ENCODE measurements at places on chromosomes 12 and 14.

DNA sequence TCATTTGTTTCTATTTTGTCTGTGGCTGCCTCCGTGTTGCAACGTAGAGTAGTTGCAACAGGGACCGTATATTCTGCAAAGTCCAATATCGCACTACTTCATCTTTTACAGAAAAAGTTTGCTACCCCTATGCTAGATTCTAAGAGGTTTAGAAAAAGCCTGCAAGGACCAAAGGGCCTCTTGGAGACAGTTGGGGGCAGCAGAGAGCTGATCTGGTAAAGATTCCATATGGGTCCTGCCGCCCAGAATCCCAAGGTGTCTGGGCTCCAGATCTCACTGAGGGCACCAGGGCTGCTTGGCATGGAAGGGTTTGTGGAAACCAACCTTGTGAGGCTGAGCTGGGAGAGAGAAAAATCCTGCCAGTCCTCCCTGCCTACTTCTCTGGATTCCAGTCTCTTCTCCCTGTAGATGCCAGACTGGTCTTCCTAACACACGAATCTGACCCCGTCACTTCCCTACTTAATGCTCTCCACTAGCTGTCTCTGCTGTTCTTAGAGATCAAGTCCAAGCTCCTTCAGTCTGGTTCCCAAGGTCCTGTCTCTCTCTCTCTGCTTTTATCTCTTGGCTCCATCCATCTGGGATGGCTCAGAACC lies 74.6 kb downstream of the GLRX5 start:
- DNase-seq = peak; percentile 96

DNA sequence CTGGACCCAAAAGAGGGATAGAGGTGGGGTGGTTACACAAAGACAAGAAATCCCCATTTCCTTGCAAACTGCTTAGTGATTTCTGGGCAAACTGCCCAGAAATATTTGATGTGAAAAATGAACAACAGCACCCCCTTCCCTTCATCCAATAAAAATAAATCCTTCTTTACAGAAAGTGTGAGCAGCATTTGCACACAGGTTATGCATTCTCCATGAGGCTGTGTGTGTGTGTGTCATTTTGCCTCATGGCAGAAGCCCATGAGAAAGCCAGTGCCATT lies 17.2 kb upstream of the NRXN3 start:
- DNase-seq = peak; percentile 61

GRCh38 chr12:68784015-68784414 lies 24.0 kb upstream of the MDM2 start:
- DNase-seq = no peak

- no peak for DNase-seq
These were observed 30.6 kb downstream of the NRDE2 start for GRCh38 chr14:90301122-90301521.

DNA sequence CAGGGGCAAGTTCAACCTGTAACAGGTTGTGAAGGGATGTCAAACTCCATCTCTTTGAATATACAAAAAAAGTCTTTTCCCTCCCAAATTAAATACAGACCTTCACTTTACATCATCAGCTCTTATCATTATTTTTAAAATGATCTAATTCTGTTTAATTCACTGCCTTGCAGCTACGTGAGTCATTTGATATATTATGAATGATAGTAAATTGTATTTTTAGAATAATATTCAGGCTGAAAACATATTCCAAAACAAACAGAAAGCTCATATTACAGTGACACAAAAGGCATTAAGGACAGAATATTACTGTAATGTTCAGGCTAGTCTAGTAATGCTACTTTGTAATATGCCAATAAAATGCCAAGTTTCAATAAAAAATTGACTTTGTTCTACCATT lies 53.3 kb downstream of the BCAT1 start:
- no peak for DNase-seq

- DNase-seq = no peak
These were observed 262.5 kb upstream of the CAND1 start for GRCh38 chr12:67006610-67007009.

DNA sequence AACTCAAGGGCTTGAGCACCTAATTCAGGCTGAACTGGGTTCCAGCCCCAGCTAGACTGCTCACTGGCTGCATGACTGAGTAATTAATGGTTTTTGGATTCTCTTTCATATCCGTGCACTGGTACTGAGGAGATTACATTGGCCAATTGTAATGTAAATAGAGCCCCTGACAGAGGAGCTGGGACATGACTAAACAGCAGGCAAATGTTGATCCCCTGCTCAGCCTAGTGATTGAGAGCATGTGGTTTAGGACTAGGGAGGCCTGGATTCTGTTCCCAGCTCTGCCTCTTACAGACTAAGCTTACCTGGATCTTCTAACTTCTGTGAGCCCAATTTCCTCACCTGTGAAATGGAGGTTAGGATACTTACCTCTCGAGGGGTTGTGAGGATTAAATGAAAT lies 204.3 kb downstream of the ESR2 start:
- no peak for DNase-seq

DNA sequence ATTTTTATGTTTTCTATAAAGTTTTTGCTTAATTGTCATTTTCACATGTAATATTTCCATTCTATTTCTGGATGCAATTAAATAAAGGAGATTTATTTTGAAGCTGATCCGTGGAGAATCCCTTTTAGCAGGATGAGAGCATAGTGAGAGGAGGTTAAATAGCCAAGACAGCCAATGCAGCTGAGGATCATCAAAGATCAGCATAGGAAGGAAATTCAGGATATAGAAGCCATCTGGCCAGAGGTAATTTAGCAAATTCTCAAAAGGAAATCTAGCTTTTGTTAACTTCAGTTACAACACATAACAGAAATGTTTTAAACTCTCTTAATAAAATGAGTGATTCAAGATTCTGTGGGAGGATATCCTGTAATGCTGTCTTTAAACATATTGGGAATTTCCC lies 122.8 kb upstream of the PDE3A start:
- no peak for DNase-seq

GRCh38 chr14:56666294-56666693 lies 86.7 kb downstream of the TMEM260 start:
- DNase-seq = no peak

DNA sequence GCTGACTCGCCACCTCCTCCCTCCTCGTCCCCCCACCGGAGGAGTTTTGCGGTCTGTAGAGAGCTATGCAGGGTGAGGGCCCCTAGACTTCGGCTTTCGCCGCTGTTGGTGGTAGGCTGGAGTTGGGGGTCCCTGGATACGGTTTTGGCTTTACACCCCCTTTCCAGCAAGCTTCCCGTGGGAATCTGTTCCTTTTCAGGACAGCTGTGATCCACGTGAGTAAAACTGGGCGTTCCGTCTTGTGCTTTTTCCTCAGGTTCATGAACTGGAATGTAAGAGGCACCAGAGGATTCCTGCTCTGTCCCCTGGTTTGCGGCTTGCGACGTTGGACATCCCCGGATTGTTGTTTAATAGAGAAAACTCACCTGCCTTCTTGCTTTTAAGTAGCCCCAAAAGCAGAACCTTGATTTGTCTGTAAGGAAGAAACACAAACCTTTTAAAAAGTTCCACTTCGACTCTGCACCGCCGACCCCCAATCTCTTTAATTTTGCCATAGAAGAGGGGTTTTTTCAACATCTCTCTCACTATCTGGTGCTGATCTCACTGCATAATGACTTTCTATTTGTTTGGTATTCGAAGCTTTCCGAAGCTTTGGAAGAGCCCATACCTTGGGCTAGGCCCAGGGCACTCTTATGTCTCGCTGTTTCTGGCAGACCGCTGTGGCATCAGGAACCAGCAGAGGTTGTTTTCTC lies 490 bp downstream of the PRORP start:
- DNase-seq = no peak

GRCh38 chr12:89040146-89040964 lies 311.9 kb downstream of the DUSP6 start:
- DNase-seq = no peak

- no peak for DNase-seq
These were observed 23.7 kb downstream of the PRPF40B start for GRCh38 chr12:49646871-49647654.

DNA sequence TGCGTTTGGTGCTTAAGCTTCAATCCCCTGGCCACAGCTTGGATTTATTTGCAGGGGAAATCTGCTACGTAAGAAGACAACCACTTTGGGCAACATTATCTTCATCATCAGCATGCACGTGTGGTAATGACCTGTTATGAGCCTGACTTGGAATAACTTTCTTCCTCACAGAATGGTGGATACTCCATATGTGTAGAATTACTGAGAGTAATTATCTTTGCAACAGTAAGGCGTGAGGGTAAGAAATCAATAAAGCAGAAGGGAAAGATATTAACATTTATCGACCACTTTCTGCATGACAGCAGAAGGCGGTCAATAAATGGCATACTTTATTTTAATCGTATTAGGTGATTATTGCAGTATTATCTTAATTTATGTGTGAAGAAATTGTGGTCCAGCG lies 152.7 kb downstream of the RGS6 start:
- no peak for DNase-seq

DNA sequence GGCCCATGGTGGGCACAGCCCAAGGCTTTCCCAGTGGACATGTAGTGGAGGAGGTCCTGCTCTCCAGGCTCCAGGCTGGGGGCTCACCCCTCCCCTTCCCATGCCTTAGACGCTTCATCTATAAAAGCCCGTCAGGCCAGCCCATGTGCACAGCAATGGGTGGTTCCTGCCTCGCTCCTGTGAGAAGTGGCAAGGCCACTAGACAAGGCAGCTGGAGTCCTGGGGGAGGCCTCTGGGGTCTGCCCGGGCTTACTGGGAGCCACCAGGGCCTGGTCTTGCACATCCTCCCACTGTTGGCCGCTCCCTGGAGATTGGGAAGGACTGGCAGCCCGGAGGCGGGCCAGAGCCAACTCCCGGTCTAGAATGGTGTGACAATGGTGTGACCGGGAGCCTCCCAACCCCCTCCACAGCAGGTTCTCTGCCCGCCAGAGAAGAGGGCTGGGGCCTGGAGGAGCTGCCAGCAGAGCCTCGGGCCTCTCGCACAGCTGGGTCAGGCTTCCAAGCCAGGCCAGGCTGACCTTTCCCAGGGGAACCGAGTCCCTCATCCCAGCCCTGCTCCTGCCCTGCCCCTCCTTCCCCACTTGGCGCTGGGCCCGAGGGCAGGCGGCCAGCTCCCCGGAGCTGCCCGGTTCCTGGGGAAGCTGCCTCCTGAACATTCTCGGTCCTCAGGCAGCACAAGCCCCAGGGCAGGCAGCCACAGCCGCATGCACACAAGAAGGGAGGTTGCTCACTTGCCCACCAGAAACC lies 97.9 kb downstream of the RFLNA start:
- DNase-seq = no peak

GRCh38 chr12:38411426-38411825 lies 94.9 kb downstream of the ALG10B start:
- no peak for DNase-seq

DNA sequence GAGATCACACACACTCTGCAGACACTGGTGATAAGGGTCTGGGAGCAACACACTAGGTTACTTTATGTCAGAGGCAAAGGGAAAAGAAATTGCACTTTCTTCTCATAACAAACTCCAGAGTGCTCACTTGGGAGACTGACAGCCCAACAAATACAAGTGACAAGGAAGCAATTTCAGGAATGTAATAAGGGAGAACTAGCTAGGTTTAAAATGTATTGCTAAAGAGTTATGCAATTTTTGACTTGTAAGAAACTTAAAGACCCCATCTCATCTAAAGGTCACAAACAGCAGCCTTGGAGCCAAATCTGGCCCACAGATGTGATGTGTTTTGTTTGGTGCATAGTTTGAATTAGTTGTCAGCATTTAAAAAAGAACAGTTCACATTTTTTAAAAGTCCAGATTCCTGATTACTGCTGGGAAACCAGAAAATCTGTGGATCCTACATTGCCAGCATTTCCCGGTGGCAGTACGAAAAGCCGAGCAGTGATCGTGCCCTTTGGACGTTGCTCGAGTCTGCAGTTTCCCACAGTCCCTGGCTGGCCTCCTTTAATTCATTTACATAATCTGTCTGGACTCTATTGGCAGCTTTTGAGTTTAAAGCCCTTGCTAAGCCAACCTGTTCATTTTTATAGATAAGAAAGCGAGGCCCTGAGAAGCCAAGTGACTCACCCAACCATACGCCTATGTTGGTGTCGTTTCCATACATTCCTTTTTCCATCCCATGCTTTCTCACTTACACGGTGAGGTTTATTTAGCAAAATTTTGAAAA lies 42.0 kb upstream of the ETV6 start:
- no peak for DNase-seq

DNA sequence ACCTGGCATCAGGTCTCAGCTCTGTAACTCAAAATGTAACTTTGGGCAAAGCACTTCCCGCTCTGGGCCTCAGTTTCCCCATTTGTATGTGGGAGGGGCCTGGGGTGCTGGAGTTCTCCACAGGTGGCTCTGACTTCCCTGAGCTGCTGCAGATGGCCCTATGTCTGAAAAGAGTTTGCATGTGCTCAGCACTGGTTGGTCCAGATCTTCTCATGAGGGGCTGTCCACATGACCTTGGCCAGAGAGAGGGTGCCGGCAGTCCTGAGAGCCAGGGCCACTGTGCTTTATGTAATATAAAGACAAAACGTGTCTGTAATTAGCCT lies 7.2 kb upstream of the CACNA2D4 start:
- no peak for DNase-seq

DNA sequence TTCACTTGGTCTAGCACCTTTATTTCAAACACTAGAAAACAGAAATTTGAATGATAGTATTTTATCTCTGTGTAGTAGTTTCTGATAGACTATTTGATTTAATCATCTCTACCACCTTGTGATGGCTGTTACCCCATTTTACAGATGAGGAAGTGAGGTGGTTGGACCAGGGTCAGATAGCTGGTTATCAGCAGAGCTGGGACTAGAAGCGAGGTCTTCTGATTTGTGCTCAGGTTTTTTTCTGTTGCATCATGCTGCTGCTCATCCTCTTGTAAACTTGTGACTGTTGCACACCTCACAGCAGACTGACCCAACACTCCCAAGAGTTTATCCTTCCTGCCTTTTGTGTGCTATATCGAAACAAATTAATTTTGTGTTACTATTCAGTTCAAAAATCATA lies 10.1 kb upstream of the MANSC4 start:
- no peak for DNase-seq

- DNase-seq = no peak
These were observed 213.6 kb upstream of the FSCB start for GRCh38 chr14:44720707-44721106.

GRCh38 chr12:45356822-45357538 lies 141.1 kb downstream of the ANO6 start:
- DNase-seq = no peak

- DNase-seq = no peak
These were observed 304.1 kb downstream of the EGLN3 start for GRCh38 chr14:33646692-33647260.

- DNase-seq = no peak
These were observed 329.8 kb upstream of the TMPO start for GRCh38 chr12:98185606-98186005.

GRCh38 chr14:29627137-29627536 lies 300.5 kb downstream of the PRKD1 start:
- no peak for DNase-seq

GRCh38 chr12:30438601-30439041 lies 257.0 kb downstream of the IPO8 start:
- peak; percentile 77 for DNase-seq

DNA sequence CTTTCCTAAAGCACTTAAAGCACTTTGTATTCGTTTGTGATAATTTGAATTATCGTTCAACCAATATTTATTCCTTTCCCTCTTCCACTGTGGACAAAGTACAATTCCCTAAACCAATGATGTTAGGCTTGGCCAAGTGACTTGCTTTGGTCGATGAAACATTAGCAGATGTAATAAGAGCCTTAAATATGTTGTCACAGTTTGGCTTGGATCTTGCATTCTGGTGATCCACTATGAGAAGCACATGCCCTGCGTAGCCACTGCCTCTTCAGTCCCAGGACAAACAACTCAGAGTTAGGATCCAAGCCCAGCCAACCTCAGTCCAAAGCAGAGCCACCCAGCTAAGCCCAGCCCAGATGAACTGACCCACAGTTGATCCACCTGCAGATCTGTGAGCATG lies 8.4 kb upstream of the C12orf75 start:
- DNase-seq = no peak

Data from NCI-H1694 (cell line).